ENCODE measurements at places on chromosomes 1 and 21.

- DNase-seq, result no peak
Measured at GRCh38 chr1:87765681-87766070, 437.0 kb downstream of the LMO4 start.

DNA sequence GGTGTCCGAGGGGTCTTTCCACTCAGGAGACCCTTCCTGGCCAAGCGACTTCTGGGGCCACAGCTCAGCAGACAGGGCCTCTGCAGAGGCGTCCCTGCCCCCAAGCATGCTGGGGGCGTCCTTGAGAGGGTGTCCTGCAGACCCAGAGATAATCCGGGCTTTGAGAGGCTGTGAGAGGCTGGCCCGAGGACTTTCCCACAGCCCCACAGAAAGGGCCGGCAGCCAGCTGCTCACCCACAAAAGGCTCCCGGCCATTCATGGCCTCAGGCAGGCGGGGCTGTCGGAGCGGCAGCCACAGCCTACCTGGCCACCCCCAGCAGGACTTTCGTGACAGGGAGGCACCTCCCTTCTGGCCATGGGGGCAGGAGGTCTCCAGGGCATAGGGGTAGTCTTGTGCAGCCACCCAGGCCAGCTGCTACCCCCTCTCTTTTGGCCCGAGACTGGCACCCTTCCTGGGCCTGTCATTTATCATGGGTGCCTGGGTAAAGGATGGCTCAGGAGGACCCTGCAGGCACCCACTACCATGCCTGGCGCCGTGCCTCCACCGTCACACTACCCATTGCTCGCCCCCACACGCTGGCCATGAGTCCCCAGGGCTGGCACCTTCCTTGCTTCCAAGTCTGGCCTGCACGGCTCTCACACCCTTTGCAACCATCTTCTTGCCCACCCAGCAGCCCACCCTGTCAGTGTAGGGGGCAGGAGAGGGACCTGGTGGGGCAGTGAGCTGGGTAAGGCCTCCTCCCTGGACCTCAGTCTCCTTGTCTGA, 11.1 kb upstream of the TNFRSF14 start:
- no peak for DNase-seq

- DNase-seq, result no peak
Measured at GRCh38 chr1:48681476-48682305, 95.0 kb downstream of the BEND5 start.

DNA sequence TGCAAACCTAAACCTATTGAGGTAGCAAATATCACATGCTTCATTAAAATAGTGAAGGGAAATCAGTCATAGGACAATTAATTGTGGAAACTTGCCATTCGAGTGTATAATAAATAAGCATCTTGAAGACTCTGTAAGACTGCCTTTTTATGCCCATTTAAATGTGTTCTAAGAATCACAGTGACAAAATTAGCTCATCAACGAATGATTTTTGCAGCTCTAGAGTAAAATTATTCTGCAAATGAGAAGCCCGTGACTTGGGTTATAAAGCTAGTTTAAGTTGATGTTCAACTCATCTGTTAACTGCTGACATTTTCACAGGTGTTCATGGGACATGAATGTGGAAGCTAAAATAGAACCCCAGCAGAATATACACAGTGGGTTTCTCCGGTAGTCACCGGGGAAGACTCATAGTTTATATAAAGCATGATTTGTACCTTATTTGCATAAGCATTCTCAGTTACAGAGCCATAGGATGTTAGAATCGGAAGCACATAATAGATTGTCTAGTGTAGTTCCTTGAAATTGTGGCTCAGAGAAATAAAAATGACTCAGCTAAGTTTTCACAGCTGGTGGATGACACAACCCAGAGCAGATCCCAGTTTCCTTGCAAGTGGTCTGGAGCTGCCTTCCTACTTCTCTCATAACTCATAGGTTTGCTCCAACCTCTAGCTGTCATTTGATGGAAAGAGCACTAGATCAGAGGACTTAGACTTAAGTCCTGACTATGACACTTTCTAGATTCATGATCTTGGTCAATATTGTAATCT, 107.3 kb downstream of the UCHL5 start:
- DNase-seq, result no peak

- peak; percentile 55 for DNase-seq
Measured at GRCh38 chr1:25134801-25135461, 97.4 kb downstream of the SYF2 start.

GRCh38 chr1:104082221-104082620, 332.5 kb downstream of the AMY1C start:
- DNase-seq, result no peak

All from type B pancreatic cell (in vitro differentiated cells).